ENCODE measurements at places on chromosomes 3 and 15.

GRCh38 chr15:66779331-66780009, 77.4 kb downstream of the SMAD6 start:
- DNase-seq = no peak

DNA sequence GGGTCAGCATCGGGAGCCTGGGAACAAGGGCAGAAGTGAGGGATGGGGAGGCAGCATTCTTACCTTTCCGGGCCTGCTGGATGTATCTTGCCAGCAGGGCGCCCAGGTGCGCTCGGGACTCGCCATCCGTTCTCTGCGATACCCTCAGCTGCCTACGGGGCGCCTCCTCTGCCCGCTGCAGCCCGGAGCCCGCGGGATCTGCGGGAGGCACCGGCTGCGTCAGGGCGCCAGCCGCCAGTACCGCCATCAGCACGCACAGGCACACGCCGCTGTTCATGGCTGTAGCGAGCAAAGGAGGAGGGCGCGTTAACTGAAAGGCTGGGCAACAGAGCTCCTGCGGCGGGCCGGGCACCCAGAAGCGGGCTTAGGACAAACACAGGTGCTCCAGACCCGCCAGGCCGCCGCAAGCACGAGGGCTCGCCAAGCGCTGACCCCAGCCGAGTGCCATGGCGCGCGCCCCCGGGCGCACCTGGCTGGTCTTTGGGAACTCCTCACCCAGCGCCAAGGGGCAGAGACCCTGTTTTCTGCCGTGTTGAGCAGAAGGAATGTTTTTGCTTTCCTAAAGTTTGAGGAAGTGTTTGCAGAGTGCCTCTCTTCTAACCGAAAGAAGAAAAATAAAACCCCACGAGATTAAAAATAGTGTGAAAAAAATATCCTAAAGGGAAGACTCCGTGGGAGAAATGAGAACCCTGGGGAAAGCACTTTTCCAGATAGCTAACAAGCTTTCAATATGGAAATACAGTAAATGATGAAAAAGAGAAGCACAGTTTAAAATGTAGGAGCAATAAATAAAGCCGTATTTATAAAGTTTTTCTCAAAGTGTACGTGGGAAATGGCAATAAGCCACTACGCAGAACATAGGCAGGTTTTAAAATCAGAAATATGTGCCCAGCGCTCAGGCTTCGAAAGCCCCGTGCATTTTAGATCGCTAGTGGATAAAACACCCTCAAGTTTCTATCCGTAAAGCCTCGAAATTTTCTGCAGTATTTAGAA, 2.3 kb downstream of the CCK start:
- no peak for DNase-seq

GRCh38 chr3:153422314-153422713, 260.3 kb downstream of the RAP2B start:
- DNase-seq = no peak

GRCh38 chr15:38819387-38819950, 254.9 kb upstream of the RASGRP1 start:
- DNase-seq = no peak

- DNase-seq = no peak
Measured at GRCh38 chr15:26565542-26565941, 207.3 kb downstream of the GABRB3 start.

- no peak for DNase-seq
Measured at GRCh38 chr3:157836022-157836421, 270.2 kb downstream of the SHOX2 start.

DNA sequence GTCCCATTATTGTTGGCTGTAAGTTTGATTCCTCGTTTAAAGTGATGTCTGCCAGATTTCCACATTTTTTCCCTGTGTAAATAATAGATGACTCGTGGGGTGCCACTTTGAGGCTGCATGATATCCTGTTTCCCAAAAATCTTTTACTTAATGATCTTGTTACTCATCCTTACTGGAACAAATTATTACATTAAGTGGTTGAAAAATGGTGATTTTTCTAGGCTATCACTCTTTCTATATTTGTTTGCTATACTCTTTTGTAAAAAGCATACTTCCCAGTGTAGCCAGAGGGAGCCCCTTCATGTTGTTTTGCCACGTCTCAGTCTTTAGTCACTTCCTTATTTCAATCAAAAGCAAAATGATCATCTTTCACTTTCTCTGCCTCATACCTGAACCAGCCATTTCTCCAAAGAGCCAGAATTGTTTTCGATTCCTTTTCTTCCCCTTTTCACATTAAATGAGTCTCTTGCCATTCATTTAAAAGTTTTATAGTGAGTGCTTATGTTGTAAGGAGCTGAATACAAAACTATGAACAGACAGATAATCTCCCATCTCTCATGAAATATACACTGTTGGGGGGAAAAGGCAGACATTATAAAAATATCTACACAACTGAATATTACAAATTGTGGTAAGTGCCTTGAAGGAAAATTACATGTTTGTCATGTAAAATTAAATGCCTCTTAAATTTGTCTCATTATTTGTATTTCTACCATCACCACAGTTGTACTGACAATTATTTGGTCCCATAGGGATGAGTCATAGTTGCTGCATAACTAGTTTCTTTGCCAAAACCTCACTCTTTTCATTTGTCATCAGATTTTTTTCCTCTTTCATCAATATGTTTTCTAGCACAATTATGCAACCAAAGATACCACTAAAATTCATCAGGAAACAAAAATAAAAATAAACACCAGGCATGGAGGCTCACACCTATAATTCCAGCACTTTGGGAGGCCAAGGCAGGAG, 41.5 kb downstream of the ADGRG7 start:
- DNase-seq = peak; percentile 68

- no peak for DNase-seq
Measured at GRCh38 chr3:66200786-66201185, 20.0 kb upstream of the SLC25A26 start.

DNA sequence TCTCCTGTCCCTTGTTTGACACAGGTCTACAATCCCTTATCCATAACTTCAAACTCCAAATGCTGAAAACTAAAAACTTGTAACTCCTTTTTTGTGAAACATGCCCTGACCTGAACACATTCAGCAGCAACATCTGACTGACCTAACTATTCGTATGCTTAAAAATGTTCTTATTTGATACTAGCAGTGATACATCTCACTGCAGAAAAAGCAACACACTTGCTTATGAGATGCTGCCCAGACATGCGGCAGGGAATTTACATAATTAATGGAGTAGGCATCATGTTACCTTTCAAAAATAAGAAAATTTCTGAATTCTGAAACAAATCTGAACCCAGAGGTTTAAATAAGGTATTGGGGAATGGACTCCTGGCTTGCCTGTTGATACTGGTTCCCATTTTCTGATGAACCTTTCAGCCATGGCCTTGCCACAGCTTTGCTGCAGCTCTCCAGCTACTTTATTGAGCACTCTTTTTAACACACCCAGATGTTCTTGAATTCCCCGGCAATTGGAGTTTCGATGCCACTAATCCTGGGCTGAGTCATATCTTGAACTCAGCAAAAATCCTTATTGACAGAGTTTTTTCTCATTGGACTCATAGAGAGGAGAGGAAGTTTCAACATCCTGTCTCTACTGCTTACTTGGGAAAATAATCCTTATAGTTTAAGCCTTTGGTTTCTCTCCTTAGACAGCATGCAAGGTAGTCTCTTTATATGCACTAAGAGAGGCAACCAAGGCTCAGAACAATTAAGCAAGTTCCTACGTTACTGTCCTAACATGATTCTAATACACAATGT, 296.6 kb upstream of the LMCD1 start:
- peak; percentile 14 for DNase-seq

GRCh38 chr15:84400017-84400740, 164.6 kb downstream of the GOLGA6L4 start:
- DNase-seq = no peak

- no peak for DNase-seq
Measured at GRCh38 chr3:177944228-177944661, 592.0 kb upstream of the KCNMB2 start.

DNA sequence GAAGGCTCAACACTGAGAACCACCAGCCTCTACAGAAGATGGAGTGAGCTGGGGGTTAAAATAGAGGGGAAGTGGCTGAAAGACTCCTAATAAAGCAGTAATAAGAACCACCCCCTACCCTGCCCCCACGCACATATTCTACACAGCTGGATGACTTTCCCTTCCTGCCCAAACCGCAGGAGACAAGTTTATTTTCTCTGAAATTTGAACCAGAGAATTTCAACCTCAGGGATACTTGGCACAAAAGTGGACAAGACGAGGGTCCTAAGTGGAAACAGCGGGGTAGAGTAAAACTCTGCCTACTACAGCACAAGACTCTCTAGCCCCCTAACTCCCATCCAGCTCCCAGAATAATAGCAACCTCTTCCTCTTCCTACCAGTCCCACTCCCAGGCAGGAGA, 28.4 kb downstream of the USF3 start:
- peak; percentile 23 for DNase-seq

DNA sequence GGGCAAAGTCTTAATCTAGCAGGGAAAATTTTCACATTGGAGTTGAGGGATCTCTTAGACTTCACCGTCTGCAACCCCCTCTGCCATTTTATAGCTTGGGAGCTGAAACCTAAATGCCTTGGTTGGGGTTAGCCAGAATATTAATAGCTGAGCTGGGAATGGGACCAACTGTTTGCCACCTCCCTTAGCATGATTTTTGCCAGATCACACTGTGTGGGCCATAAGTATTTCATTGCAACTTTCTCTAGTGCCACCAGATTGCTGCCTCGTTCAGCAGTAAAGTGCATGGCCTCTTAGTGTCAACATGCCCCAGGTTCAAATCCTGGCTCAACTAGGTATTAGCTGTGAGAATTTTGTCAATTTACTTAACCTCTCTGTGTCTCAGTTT, 55.9 kb upstream of the ABHD17C start:
- DNase-seq = no peak

DNA sequence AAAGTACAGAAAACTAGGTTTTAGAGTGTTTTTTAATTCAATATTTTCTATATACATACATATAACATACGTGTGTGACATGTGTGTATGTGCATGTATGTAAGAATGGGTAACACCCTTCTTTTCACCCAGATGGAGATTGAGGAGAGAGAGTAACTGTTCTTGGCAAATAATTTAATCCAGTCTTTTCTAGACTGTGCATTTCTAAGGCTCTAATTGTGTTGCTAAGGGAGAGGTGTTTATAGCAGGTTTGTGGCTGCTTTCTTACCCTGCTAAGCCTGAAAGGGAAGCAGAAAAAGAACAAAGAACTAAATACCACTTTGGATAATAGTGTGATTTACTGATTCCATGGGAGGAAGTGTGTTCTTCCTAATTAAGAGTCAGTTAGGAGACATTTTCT, 46.0 kb upstream of the ALDH1L1 start:
- DNase-seq = no peak

GRCh38 chr3:14256046-14256445, 77.4 kb downstream of the LSM3 start:
- DNase-seq = no peak

- DNase-seq = peak; percentile 51
Measured at GRCh38 chr3:160697637-160698380, 20.8 kb downstream of the ARL14 start.

- peak; percentile 52 for DNase-seq
Measured at GRCh38 chr3:78978037-78978436, 789.8 kb downstream of the ROBO1 start.

DNA sequence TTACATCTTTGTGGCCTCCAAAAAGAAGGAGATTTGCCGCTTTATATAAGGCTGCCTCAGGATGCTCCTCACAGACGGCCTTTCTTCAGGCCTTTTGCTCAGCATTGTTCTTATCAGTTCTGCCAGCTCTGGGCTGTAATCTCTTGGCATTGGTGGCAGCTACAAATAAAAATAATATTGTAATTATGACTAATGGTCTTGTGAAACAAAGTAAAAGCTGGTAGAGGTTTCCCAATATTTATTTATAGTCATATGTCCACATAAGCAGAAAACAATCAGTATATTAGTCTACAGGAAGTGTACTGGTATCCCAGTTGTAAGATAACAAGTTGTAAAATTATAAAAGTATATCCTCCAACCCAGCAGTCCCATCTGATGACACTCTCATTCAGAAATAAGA, 7.3 kb downstream of the NEK4 start:
- DNase-seq = peak; percentile 73

DNA sequence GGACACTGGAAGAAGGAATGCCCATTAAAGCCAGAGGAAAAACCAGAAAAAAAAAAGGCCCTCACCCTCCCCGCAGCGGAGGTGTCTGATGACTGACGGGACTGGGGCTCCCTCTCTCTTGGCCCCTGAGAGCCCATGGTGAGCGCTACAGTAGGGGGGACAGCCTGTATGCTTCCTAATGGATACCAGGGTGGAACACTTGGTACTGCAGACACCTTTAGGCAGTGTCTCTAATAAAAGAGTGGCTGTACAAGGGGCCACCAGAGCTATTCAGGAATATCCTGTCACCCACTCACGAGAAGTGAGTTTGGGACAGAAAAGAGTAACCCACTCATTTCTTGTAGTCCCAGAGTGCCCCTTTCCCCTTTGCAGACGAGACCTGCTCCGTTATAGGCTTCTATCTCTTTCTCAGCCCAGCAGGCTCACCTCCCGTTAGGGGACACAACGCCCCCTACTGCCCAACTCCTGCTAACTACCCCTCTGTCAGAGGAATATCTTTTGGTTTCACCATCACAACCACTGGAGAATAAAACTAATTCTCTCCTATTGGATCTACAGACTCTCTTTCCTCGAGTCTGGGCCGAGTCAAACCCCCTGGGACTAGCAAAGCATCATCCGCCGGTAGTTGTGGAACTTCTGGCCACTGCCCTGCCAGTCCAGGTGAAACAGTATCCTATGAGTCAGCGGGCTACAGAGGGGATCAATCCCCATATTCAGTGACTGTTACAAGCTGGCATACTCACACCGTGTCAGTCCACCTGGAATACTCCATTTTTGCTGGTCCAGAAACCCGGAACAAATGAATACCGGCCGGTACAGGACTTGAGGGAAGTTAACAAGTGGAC, 40.8 kb downstream of the ZBTB11 start:
- peak; percentile 52 for DNase-seq

DNA sequence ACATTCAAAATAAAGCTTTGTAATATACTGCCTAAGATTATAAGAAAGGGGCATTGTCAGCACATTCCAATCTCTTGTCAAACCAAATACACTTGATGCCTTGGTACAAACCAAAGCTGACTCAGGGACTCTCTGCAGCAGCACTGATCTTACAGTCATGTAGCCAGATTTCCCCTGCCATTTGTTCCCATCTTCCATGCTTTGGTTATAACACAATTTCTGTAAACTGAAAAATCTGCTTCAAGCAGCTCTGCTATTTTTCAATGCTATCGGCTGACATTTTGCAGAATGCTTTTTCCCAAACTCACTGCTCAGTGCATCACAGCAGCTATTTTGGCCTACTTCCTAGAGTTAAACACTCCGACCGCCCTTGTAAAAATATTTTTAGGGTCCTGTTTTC, 18.2 kb downstream of the PLOD2 start:
- peak; percentile 62 for DNase-seq

- no peak for DNase-seq
Measured at GRCh38 chr3:60228823-60229222, 1022.4 kb downstream of the FHIT start.

DNA sequence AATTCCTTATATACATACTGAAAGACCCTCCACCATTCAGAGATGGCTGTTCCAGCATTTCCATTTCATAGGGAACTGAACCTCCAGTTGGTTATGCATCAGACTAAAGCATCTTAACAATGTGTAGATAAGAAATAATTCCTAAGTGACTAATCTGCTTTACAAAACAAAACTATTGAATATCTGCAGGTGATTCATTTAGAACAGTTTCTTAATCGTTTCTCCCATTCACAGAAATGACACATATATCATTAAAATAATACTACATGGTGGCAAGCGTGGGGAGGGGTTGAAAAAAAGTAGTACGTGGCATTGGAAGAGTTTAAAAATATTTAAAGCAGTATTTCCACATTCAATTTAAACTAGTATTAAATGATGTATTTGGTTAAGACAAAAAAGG, 19.5 kb downstream of the COPS2 start:
- DNase-seq = peak; percentile 87

GRCh38 chr3:100210772-100211135, 50.0 kb upstream of the TBC1D23 start:
- DNase-seq = peak; percentile 89

- DNase-seq = peak; percentile 16
Measured at GRCh38 chr15:38721568-38721945, 156.9 kb upstream of the RASGRP1 start.

Data from fibroblast of pulmonary artery (primary cell).